Myocyte (in vitro differentiated cells): ENCODE measurements at places on chromosomes 2 and 18. TPM values are rescaled to one million over a fixed set of nuclear protein-coding genes. Genes with fewer than 3 reads are reported as not detected.

CASP10 gene
- total RNA-seq = 0.48 TPM in 1 of 2 replicates, not detected in the other

ZNF638 gene
- 96.2 and 111 TPM in 2 replicates for total RNA-seq

SPP2 gene
- total RNA-seq = not detected in 2 replicates

ABCG8 gene
- not detected in 2 replicates for total RNA-seq

HMSD gene
- total RNA-seq = not detected in 2 replicates

SIGLEC15 gene
- not detected in 2 replicates for total RNA-seq

TXNL1 gene
- 67.5 and 78.9 TPM in 2 replicates for total RNA-seq

NR4A2 gene
- 0.08 TPM in 1 of 2 replicates, not detected in the other for total RNA-seq
